ENCODE measurements at places on chromosomes 5 and 9.

- no peak for DNase-seq
Observed at GRCh38 chr5:150671509-150672236, 10.6 kb downstream of the MYOZ3 start.

- no peak for DNase-seq
Observed at GRCh38 chr9:27749838-27750237, 176.6 kb upstream of the C9orf72 start.

DNA sequence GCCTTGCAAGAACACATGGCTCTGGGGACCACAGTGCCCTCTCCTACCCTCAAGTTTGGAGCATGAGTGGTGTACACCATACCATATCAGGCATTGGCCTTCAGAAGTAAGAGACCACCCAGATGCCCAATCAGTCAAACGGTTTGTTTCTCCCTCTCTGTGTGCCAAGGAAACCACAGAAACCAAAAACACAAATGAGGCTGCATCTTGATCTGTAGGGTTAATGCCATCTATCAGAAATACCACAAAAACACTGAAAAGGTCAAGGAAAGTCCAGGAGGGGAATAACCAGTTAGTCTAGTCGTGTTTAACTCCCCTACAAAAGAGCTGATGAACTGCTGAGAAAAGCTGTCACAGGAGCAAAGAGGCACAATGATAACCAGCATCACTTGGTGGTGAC is 78.4 kb downstream of the INSYN2B start:
- no peak for DNase-seq

GRCh38 chr5:167759057-167759821 is 532.2 kb upstream of the WWC1 start:
- DNase-seq = peak; percentile 41

- DNase-seq = no peak
Observed at GRCh38 chr5:62538017-62538942, 40.3 kb upstream of the LRRC70 start.

- no peak for DNase-seq
Observed at GRCh38 chr5:11477786-11478185, 426.5 kb downstream of the CTNND2 start.

GRCh38 chr9:115084709-115085108 is 33.2 kb downstream of the TNC start:
- DNase-seq = no peak

DNA sequence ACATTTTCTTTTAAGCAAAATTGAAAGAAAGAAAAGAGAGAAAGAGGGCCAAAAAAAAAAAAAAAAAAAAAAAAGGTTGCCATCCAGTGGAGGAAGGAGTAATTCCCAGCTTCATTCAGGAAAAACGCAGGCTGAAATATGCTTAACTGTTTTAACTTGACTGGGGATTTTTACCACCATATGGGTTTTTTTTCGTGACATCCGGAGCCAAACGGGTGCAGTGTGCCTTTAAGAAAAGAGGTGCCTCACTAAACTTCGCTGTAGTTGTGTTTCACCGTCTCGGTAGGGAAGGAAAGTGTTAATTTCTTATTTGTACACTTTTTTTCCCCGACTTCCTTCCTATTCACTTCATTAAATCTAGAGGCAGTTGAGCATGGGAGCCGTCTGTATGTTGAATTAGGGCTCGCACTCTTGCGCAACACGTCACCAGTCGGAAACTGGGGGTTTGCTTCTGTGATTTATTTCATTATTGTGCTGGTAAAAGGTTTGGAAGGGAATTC is 143.0 kb downstream of the SMARCA2 start:
- peak; percentile 40 for DNase-seq

- DNase-seq = no peak
Observed at GRCh38 chr9:438961-439768, 224.5 kb downstream of the DOCK8 start.

DNA sequence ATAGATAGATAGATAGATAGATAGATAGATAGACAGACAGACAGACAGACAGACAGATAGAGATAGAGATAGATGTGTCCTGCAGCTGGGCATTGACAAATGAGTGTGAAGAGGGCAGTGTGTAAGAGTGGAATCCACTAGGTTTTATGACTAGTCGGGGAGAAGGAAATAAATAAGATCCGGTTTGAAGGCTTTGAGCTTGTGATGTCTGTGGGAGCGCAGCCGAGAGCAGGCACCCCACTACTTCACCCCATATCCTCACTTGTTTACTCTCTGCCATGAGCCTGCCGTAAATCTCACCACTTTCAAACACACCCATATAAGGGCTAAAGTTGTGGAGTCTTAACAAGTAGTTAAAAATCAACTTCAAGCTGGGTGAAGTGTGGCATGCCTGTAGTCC is 1.4 kb upstream of the SUSD1 start:
- peak; percentile 22 for DNase-seq

DNA sequence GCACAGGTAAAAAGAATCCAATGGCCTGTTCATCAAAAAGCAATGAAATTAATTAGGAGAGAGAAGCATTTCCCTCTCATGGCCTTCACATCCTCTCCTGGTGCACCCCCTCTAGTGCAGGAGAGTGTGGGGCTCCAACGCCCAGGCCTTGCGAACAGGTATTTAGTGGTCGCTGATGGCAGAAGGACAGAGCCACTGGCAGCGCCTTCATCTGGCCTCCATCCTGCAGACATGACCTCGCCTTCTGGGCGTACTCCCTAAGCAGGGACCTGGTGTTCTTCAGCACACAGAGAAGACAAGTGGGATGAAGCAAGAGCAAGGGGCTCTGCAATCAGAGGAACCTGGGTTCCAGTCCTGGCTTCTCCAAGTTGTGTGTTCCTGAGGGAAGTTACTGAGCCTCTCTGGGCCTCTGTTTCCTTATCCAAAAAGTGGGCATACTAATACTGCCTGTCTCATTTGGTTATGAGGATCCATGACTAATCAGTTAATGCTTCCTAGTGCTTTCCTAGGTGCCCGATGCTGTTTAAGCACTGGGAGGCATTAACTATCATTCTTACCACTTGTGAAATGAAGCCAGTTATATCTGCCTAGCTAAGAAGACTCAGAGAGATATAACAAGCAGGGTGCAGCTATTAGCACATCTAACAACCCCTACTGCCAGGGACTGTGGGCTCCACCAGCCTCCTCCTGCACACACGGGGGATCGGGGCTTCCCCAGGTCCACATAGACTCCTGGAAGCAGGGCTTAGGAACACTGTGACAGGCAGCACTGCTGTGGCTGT is 77.3 kb downstream of the SEMA4D start:
- DNase-seq = no peak
